ENCODE measurements at places on chromosomes 7 and 10.
A peak's percentile ranks its signal among the peaks of the same experiment; 100 is the strongest.

GRCh38 chr10:69361303-69361614 lies 55.5 kb downstream of the TACR2 start:
- no peak for DNase-seq

DNA sequence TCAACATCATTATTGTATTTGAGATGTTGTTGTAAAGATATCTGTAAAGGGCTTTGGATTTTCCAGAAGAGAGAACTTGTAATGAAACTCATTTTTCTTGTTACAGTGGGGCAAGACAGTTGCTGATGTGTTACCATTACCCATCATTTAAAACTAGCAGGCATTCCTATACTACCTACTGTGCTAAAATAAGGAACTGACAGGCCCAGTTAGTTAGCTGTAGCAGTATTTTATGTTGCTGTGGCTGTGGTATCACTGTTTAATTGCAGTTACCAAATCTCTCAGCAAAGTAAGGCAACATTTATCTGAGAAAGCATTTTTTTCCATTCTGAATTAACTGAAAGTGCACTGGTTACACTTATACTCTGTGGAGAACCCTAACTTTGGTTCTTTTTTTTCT lies 9.9 kb downstream of the ST7 start:
- DNase-seq = no peak

DNA sequence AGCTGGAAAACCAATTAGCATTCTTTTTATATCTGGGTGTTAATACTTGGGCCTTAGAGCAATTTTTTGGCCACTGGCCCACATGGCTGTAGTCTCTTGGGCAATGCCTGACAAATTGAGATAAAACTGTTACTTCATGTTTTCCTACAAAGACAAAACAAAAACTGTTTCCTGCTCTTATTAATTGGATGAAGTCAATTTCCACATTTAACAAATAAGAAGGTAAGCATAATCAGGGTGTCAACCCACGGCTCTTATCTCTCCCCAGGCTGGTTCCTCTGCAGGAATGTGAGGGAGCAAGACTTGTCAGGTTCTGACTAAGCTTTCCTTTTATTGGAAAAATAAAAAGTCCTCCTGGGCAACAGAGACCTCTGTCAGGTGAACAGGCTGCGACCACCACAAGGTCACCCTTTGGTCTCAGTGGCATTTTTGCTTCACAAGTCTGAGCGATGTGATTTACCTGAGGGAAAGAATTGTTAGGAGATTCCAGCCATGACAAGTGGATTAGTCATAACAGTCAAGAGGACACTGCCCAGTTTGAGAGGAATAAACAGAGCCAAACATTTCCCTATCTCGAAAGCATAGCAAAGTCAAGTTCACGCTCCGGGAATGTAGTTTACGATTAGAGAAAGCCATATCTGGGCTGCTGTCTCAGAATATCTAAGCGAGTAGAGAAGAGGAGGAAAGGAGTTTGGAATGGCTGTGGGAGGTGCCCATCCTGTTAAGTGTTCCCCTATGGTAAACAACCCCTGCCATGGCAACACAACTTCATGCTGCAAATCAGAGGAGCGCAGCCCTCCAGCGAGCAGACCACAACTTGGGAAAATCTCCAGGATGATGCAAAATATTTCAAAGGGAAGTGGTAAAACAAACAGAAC lies 144.4 kb downstream of the TES start:
- DNase-seq = peak; percentile 97

- DNase-seq = no peak
Measured at GRCh38 chr7:102951839-102952238, 39.0 kb downstream of the LRRC17 start.

GRCh38 chr7:104820836-104821535 lies 193.0 kb upstream of the KMT2E start:
- DNase-seq = no peak

DNA sequence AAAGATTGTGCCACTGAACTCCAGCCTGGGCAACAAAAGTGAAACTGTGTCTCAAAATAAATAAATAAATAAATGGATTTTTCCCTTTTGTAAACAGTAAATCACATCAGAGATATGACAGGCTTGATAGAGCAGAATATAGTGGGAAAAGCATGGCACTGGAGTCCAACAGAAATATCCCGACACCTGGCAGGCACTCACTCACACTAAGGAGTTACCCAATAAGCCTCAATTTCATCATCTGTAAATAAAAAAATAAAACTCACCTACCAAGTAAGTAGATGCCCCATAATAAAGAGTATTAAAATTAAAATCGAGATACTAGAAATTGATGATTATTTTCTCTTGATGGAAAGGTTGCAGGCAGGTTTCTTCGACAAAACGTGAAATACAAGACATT lies 1.7 kb downstream of the ATE1 start:
- DNase-seq = no peak

DNA sequence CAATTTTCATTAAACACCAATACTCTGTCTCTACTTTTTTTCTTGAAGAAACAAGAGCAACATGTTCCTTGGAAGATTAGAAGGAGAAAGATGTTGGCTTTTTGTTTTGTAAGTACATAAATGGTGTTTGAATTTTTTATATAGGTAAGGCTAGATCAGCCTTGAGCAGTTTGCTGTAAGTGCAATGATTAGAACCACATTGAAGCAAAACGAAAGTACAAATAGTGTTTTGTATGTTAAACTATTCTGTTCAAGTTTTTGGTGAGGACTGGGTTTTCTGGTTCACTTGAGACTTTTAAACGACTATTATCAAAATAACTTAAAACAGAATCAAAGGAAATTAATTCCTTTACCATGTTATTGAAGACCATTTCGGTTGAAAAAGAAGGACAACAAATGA lies 162.9 kb upstream of the NRP1 start:
- no peak for DNase-seq

- DNase-seq = no peak
Measured at GRCh38 chr7:121157885-121158590, 169.5 kb downstream of the CPED1 start.

DNA sequence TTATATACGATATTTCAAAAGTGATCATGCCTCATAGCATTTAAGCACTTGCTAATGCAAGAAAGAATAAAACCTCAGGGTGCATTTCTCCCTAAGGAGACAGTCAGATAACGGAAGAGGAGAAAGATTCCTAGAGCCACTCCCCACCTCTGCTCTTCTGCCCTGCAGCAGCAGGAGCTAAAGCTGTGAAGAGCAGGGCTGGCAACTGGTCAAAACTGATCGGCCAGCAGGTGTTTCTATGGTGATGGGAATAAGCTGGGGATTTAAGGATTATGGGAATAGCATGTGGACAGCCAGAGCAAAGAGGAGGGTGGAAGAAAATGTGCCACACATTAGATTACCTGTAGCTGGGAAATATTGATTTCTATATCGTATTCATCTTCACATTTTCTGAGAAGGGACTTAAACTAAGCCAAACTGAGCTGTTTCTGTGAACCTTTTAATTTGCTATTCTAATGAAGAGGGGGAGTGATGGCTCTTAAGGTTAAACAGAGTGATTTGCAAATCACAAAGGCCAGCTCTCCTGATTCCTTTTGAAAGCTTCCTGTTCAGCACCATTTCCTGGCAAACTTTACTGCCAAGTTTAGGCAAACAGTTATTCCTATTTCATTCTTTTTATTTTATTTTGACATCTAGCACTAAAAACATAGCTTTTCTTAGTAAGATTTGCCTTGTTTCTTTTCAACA lies 268.9 kb upstream of the PFKP start:
- no peak for DNase-seq
